Chondrocyte (in vitro differentiated cells): ENCODE measurements at places on chromosomes 3 and 15. TPM values are rescaled to one million over a fixed set of nuclear protein-coding genes. Genes with fewer than 3 reads are reported as not detected.

GRCh38 chr3:56926243-56926946 is 124.6 kb upstream of the ARHGEF3 start:
- H3K4me3 ChIP-seq, result no peak overlapping the region
- no peaks in the 10 kb centered on the region for H3K27me3 ChIP-seq
- H3K36me3 ChIP-seq, result no peaks in the 10 kb centered on the region

DNA sequence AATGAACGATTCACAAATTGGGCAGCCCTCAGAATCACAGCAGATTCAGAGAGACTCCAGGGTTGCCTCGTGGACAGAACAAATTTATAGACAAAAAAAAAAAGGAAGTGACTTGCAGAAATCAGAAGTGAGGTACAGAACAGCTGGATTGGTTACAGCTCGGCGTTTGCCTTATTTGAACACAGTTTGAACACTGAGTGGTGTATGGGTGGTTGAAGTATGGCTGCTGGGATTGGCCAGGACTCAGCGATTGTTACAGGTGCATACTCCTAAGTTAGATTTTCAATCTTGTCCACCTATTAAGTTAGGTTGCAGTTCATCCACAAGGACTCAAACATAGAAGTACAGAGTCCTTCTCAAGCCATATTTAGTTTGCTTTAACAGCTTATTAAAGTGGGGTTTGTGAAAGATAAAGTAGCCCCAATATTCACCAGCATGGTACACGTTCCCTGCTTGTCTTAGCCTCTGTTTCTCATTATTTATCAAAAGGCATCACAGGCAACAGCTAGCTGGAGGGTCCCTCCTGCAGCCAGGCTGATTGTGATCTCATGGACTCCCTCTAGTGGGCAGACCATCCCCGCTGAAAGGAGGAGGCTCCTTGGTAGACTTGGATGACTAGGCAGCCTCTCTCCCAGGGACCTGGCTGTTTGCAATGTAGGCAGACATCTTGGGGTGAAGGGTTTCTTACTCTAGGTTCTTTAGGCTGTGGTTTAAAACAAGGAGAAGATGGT is 17.6 kb upstream of the ALDH1L1 start:
- no peak overlapping the region for H3K27ac ChIP-seq
- peaks cover 8% of the 10 kb centered on the region for H3K4me1 ChIP-seq

DNA sequence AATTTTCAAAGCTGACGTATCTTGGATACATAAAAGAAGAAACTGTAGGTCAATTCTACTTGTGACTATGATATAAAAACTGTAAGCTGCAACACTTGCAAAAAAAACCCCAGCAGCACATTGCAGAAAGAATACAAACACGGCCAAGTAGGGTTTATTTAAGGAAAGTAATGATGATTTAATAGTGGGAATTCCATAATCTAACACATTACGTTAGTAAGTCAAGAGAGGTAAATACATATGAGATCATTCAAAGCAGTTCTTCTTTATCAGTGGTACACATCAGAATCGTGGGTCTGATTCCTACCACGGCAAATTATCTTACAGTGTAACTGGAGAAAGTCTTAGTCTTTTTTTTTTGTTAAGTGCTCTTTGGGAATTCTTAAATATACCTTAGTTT is 292.4 kb upstream of the WNT5A start:
- no peak overlapping the region for H3K27ac ChIP-seq
- H3K36me3 ChIP-seq, result peaks cover 2% of the 10 kb centered on the region
- H3K27me3 ChIP-seq, result peaks cover 3% of the 10 kb centered on the region
- H3K4me1 ChIP-seq, result peaks cover 4% of the 10 kb centered on the region

COL6A6 gene
- total RNA-seq, result not detected in 3 replicates

DNA sequence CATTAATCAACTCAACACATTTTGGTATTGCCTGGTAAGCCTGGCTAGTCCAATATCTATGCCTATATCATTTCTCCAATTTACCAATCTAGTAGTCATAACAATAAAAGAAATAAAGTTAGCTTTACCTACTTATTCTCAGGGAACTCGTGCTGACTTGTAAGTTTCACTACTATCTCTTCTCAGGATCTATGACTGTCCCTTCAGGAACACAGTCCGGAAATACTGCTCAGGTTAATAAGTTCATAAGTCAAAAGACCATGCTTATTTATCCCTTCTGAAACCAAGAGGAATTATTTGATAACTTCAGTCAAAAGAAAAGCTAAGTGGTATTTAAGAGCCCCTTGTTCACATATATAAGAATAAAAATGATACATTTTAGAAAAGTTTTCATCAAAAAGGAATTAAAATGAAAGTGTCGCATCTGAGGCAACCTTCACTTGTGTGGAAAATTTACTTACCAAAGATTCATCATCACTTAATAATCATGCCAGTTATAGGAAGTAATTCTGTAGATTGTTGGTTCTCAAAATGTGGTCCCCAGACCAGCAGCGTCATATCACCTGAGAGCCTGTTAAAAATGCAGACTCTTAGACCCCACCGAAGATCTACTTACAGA is 15.5 kb upstream of the THRB start:
- H3K36me3 ChIP-seq, result no peaks in the 10 kb centered on the region
- H3K27me3 ChIP-seq, result no peaks in the 10 kb centered on the region
- H3K4me1 ChIP-seq, result peaks cover 34% of the 10 kb centered on the region

GRCh38 chr15:66966256-66966655 is 99.1 kb upstream of the SMAD3 start:
- H3K36me3 ChIP-seq, result no peaks in the 10 kb centered on the region
- no peaks in the 10 kb centered on the region for H3K4me1 ChIP-seq
- no peaks in the 10 kb centered on the region for H3K27me3 ChIP-seq
- no peak for DNase-seq
